Smooth muscle cell of the pulmonary artery (primary cell): ENCODE measurements at places on chromosomes 4 and X. TPM values are rescaled to one million over a fixed set of nuclear protein-coding genes. Genes with fewer than 3 reads are reported as not detected.

Gene GLRA2
- not detected in 2 replicates for total RNA-seq

Gene SULT1B1
- 1.5 and 3.2 TPM in 2 replicates for total RNA-seq

Gene ATXN3L
- not detected in 2 replicates for total RNA-seq

Gene PAGE4
- total RNA-seq: not detected in 2 replicates

Gene MAP3K15
- 0.03 and 0.13 TPM in 2 replicates for total RNA-seq

Gene ZNF630
- 1.2 and 2.9 TPM in 2 replicates for total RNA-seq

Gene PKD2
- total RNA-seq: 135 and 150 TPM in 2 replicates

Gene CTAG1B
- not detected in 2 replicates for total RNA-seq

Gene ABCG2
- 1.2 and 7.2 TPM in 2 replicates for total RNA-seq

Gene HPF1
- 9.8 and 12.0 TPM in 2 replicates for total RNA-seq

Gene FAM90A26
- not detected in 2 replicates for total RNA-seq

Gene PDCL2
- not detected in 2 replicates for total RNA-seq

Gene DCAF8L2
- 0.20 TPM in 1 of 2 replicates, not detected in the other for total RNA-seq
